Naive thymus-derived CD4-positive, alpha-beta T cell (primary cell): ENCODE measurements at places on chromosomes 2 and 18. TPM values are rescaled to one million over a fixed set of nuclear protein-coding genes. Genes with fewer than 3 reads are reported as not detected.

DNA sequence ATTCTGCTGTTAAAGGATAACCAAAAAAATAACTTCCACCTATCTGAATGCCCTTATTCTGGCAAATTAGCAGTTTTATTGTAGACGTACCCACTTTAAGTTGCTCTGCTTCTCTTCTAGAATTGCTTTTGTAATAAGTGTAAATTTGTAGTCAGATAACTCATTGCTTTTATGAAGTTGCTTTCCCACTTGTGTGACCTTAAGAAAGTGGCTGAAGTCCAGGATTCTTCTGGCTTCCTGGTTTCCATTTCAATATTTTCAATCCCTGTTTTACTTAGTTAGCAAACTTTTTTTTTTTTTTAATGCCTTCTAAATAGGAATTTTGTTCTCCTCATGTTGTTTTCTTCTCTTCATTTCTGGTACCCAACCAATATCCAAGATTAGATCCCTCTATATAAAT, 59.8 kb downstream of the GLS start:
- DNase-seq = no peak

- no peak for DNase-seq
Measured at GRCh38 chr2:200498402-200499162, 11.3 kb downstream of the KCTD18 start.

DNA sequence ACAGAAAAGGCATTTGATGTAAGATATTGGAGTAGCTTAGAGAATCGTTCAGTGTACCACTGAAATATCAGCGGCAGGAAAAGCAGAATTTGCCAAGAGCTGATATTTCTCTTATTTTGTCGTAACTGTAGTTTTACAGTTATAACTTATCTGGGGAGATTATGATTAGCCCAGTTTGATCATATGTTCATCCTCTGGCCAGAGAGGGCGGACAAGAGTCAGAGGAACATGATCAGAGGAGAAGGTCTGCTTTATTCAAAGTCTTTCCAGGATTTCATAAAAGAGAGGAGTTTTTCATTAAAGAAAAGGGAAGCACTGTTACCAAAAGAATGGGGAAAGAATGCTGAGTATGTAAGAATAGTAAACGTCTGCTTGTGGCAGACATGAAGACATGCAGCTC, 1655.6 kb downstream of the DPP10 start:
- no peak for DNase-seq

- DNase-seq = no peak
Measured at GRCh38 chr2:210687786-210688470, 131.5 kb downstream of the CPS1 start.

DNA sequence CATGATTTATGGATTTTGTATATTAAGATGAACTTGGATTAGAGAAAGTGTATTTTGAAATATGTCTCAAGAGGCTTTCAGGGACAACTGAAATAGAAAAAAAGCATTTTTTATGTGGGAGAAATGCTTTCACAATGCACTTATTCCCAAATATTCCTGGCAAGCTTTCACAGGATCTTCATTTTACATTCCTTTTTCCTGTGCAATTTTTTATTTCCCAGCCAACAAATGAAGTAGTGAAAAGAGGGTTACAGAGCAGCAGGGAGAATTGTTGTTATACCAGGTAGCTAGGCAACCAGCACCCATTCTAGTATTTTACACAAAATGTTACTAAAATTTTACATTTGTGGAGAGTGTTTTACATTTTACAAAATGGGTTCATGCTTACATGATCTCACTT, 167.0 kb upstream of the RPRM start:
- no peak for DNase-seq

GRCh38 chr2:155895016-155895415, 437.5 kb downstream of the NR4A2 start:
- DNase-seq = no peak

Gene RNU2-63P
- total RNA-seq = 16.6 TPM

DNA sequence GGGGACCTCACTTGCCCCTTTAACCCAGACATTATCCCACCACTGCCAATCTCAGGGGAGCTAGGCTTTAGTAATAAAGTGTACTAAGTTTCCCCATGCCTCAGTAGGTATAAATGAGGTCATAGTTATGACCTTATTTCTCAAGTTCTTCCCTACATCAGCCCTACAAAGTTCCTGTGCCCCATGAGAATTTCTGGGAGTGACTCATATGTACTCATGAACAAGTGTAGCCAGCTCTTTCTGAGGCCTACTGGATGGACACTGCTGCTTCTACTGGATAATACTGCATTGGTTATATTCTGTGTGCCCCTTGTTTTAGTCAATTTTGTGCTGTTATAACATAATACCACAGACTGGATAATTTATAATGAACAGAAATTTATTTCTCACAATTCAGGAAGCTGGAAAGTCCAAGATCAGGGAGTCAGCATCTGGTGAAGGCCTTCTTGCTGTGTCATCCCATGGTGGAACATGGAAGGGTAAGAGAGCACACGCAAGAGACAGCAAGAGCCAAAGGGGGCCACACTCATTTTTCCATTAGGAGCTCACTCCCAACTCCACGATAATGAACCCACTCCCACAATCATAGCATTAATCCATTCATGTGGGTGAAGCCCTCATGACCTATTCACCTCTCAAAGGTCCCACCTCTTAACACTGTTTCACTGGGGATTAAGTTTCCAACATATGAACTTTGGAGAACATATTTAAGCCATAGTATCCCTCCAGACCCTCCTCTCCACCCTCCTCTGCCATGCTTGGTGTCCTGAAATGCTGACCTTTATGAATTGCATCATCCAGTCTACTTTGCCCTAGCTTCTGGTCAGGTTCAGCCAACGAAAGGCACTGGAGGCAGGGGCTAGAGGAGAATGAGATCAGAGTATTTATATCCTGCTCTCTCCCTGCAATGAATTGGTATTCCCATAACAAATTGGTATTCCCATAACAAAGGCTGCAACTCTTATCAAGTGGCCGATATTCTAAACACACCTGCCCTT, 25.4 kb upstream of the ST3GAL5 start:
- no peak for DNase-seq

DNA sequence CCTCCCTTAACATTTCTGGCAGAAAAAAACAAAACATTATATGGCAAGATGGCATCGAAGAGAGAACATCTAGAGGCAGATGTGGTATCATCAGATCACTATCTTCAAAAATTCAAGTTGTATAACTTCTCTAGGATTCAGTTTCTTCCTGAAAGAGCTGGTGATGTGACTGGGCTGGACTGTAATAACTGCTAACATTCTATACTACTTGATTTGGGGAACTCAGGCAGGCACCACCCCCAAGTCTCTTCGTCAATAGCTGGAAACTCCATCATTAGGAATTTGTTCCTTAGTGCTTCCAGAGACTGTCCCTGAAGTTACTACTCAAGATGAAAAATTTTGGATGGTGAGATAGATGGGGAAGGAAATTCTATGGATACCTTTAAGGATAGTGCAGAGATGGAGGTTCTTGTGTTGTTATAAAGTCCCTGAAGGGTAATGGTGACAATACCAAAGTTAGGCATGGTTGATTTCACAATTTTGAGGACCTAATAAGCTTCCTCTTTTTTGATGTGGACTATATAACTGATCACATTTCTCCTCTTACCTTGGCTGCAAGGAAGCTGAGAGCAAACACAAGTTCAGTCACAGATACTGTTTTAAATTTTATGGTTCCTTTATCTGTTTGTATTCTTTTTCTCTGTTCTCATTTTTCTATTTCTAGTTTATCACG, 59.1 kb upstream of the PGAP1 start:
- DNase-seq = no peak

GRCh38 chr2:218648787-218649100, 10.7 kb downstream of the ZNF142 start:
- DNase-seq = no peak

DNA sequence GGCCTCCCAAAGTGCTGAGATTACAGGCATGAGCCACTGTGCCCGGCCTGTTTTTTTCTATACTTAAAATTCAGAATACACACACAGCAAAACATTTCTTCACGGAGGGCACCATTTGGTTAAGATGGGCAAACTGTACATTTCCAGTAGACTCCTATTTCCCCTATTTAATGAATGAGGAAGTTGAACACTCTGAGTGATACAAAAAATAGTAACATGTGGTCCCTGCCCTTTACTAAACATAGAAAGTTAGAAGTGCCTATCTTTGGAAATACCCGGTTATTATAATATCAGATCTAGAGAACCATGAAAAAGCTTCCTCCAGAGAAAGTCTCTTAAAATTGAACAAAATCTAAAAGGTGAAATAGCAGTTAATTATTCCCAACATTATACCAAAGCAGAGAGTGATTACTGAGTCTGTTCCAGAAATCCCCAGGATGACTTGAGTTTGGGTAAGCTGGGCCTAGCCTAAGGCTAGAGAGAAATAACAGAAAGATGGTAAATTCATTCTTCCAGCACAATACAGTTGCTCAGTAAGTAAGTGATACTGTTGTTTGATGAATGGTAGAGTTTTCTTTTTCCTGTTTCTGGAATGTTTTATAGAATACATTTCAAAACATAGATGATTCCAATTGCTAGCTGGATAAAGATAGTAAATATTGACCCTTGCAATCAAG, 23.3 kb upstream of the RMC1 start:
- no peak for DNase-seq

Gene EVA1A
- total RNA-seq = not detected in 2 replicates

- DNase-seq = no peak
Measured at GRCh38 chr2:97983698-97984097, 12.1 kb downstream of the TMEM131 start.

DNA sequence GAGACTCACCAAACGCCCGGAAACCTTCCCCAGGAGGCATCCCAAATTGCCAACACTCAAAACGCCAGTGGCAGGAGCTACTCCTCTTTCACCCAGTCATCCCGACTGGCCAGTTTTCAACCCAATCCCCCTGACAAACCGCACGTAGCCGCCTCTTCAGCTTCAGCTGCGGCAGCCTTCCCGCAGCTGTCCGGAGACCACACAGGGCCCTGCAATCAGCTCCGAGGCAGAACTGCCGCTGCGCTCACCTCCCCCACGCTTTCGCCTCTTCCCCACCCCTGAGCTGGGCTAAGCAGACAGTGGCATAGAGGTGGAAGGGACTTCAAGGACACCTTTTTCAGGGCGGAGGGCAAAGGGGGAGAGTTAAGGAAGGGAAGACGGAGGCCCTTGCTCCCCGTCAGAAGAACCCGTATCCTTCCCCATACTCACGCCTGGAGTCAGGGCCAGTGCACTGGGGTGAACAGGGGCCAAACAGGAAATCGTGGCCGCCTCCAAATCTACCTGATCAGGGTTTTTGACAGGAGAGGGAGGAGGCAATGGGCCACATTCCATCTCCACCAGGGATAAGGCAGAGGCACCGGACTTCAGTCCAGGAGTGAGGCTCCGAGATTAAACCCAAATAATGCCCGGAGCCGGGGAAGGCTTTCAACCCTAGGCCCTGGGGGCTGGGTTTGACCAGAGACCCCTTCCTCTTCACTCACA, 16.9 kb downstream of the CYP26B1 start:
- DNase-seq = no peak
